ENCODE measurements at places on chromosomes 7 and 10.

- no peak for DNase-seq
Observed at GRCh38 chr7:149130572-149131198, 4.6 kb upstream of the ZNF425 start.

GRCh38 chr7:113086431-113086888 is at the start of gene GPR85:
Gene GPR85, minus strand, starts transcription at chr7:113086827. Its CDS starts 2,106 bp downstream, at chr7:113084721.
- no peak for DNase-seq

DNA sequence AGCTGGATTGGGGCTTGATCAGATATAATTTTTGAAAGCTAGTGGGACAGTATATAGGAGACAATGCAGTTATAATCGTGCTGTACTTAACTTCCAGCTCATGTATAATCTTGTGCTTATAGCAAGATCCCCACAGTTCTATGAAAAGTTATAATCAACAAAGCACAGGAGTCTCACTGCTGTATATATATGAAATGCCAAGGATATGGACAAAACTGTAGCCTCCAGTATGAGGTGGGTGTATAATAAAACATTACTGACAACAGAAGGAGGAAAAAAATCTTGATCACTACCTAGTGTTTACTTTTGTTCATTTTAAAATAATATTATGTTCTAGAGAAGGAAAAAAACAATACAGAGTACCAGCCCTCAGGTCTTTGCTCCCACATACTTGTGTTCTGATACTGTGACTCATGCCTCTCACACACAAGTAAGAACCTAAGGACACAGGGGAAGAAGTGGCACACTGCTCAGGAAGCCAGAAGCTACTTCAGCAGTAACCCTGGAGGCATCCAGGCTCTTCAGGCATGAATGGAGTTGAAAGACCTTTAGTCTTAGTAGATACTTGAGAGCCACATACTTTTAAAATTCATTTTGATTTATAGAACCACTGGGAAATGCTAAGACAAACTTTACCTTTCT is 265.7 kb upstream of the IMMP2L start:
- DNase-seq, result no peak

GRCh38 chr7:108351729-108352131 is 104.5 kb downstream of the NRCAM start:
- no peak for DNase-seq

- no peak for DNase-seq
Observed at GRCh38 chr7:158803367-158803969, 25.8 kb downstream of the ESYT2 start.

DNA sequence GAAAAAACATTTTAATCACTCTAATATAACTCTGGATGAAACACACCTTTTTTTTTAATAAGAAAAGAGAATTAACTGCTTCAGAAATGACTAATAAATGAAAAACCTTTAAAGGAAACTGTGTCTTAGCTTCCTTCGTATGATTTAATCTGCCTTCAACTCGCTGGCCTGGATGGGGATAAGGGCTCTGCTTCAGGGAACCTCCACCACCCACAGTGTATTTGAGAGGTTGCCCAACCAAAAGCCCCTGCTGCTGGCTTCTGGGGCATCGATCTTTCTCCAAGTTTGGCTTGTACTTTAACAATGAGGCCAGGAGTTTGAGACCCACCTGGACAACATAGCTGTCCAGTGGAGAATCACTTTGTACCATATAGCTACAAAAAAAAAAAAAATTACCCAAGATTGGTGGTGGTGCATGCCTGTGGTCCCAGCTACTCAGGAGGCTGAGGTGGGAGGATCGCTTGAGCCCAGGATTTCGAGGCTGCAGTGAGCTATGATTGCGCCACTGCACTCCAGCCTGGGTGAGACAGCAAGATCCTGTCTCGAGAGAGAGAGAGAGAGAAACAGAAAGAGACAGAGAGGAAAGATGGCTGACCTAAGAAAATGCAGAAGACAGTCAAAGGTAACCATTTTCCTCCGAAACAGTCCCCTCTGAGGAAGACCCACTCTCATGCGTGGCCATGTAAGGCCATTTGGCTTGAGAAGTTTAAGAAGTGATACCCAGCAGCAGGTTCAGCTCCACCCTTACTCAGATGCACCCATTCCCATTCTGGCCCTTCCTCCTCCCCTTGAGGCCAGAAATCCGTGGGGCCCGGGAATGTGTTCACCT is 13.6 kb upstream of the LIMK1 start:
- DNase-seq, result no peak

GRCh38 chr7:141356161-141356560 is 195.0 kb upstream of the AGK start:
- no peak for DNase-seq

GRCh38 chr10:122407375-122408125 is 33.0 kb downstream of the PLEKHA1 start:
- no peak for DNase-seq

- DNase-seq, result no peak
Observed at GRCh38 chr10:50635286-50635685, 11.5 kb upstream of the SGMS1 start.

DNA sequence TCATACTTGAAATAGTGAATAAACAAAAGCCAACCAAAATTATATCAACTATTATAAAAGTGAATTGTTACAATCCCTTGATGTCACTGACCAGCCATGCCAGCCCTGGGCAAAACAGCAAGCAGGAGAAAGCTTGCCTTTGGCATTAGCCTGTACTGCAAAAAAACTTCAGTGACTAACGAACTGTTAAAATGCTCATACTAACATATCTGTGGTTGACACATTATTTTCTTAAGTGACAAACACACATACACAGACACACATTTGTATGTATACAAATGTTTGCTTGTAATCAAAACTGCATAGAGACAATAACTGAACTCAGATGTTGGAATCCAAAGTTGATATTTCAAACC is 29.5 kb downstream of the CHCHD3 start:
- no peak for DNase-seq

DNA sequence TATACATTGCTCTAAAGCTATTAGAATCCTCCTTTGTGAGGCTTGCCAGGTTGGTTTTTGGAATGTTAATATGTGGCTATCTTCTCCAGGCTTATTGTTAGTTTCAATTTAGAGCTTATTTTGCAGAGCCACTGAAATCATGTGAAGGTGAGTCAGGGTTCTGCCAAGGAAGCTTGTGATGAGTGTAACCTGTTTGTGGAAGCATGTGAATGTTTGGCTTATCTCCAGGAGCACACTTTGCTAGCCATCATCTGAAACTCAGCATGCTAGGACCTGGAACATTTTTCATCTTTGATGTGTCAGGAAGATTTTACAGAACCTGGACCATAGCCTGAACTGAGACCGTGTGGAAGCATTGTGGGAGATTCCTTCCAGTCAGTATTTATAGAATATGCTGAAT is 197.3 kb downstream of the PPP1R9A start:
- no peak for DNase-seq

GRCh38 chr7:35424440-35424839 is 170.5 kb upstream of the TBX20 start:
- DNase-seq, result no peak

GRCh38 chr10:58586282-58587245 is 73.9 kb downstream of the BICC1 start:
- DNase-seq, result no peak

- peak; percentile 53 for DNase-seq
Observed at GRCh38 chr7:44240983-44241510, 40.3 kb downstream of the YKT6 start.

DNA sequence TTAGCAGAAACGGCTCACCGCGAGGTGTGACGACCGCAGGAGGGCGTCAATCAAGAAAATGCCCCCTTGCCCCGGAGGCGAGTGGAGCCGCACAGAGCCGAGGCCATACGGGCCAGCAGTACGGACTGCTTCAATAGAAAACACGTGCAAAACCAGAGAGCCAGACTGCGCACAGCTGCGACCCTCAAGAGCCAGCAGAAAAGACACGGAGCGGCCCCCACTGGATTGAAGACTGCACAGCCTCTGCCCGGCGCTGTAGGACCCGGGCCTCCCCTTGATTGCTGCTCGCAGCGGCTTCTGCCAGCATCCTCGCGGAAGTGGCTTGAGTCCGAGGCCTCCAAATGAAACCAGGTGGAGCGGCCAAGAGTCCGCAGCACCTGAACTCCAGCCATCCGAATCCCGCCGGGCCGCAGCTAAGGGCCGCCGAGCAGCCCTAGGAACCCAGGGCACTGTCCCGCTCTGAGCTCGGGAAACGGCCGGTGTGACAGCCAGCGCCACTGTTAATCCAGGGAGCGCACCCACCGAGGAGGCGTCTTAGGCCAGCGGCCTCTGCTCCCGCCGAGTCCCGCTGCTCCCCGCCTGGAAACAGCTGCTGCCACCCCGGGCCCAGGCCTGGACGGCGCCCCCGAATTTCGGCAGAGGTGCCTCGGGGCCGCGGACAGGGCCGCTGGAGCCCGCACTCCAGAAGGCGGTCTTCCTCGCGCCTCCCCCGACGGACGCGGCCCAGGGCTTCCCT is 660 bp upstream of the HHEX start:
- DNase-seq, result no peak

- no peak for DNase-seq
Observed at GRCh38 chr10:105758209-105758998, 1117.3 kb downstream of the SORCS3 start.

GRCh38 chr7:47783456-47784223 is 164.6 kb downstream of the PKD1L1 start:
- no peak for DNase-seq

DNA sequence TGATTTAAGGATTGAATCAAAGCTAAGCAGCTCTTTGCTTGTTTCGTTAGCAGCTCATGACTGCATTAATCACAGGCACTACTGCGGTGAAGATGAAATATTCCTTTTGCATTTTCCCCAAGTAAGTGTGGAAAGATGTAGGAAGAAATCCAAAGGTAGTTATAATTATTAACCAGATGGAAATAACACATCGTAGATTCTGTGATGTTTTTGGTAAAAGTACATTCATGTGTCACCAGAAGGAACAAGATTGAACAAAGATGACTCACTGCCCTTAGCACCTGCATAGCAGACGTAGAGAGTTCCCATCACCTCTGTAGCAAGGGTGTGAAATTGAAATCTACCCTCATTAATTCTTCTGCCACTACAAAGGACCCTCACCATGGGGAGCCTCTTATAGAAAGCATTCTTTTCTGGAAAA is 37.1 kb downstream of the SMURF1 start:
- no peak for DNase-seq

DNA sequence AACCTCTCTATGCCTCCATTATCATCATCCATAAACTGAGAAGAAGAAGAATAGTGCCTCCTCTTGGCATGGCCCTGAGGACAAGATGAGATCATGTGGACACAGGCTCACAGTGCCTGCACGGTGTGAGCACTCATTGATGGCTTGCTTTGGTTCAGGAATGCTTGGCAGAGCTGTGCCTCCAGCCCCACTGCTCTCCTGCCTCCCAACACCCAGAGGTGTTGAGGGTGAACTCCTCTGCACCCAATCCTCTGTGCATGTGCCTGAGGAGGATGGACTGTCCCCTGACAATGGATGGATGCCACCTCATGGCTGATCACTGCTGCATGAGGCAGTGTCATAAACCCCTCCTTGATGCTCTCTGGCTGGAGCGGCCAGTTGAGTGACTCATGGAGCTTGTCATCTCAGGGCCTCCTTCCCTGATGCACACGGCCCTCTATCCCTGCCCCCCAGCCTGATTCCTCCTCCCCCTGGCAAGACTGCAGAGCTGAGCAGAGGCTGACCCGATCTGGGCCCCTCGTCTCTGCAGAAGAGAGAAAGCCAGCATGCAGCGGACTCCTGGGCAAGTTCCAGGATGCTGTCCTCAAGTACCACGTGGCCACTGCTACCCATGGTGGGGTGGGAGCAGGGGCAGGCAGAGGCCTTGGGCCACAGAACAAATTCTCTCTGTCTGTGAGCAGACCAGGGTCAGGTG is 136.3 kb downstream of the KCNMA1 start:
- no peak for DNase-seq

DNA sequence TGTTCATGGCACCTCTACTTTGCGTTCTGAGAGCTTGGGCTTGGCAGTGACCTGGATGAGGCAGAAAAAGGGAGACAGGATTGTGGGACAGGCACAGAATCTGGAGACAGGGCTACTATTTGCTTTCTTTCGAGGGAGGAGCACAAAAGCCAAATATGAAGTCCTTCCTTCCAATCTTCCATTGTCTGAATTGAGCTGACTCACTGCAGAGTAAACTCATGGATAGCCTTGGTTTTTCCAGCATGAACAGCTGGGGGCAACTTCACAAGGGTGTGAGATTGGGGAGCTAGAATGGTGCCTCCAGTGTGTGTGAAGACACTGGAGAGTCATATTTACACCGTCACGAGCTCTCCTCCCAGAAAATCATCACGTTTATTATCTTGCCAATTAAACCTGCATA is 55.6 kb upstream of the NRP1 start:
- no peak for DNase-seq

GRCh38 chr7:13908667-13909397 is 80.6 kb downstream of the ETV1 start:
- DNase-seq, result peak; percentile 47

GRCh38 chr10:127243490-127244272 is 47.3 kb upstream of the INSYN2A start:
- no peak for DNase-seq

GRCh38 chr10:13234172-13234571 is at the start of gene UCMA:
Gene UCMA, minus strand, starts transcription at chr10:13234374. Its CDS starts 116 bp downstream, at chr10:13234258.
- no peak for DNase-seq

- no peak for DNase-seq
Observed at GRCh38 chr7:44569959-44570358, 3.7 kb downstream of the DDX56 start.

DNA sequence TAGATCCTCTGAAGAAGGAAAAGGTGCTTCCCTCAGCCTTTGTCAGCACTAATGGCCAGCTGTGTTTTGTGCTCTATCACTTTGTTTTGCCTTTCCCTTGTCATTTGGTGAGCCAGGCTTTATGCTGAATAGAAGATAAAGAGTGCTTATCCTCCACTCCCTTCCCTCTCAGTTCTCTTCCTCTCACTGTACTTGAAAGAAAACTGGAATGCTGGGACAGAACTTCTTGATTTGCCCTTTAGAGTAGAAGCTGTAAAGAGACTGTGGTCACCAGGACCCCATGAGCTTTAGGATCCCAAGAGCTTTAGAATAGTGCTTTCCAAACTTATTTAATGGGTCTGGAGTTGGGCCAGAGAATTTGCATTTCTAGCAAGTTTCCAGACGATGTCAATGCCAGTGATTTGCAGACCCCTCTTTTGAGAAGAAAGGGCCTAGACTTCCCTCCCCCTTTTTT is 81.4 kb downstream of the LRRC4 start:
- DNase-seq, result no peak

DNA sequence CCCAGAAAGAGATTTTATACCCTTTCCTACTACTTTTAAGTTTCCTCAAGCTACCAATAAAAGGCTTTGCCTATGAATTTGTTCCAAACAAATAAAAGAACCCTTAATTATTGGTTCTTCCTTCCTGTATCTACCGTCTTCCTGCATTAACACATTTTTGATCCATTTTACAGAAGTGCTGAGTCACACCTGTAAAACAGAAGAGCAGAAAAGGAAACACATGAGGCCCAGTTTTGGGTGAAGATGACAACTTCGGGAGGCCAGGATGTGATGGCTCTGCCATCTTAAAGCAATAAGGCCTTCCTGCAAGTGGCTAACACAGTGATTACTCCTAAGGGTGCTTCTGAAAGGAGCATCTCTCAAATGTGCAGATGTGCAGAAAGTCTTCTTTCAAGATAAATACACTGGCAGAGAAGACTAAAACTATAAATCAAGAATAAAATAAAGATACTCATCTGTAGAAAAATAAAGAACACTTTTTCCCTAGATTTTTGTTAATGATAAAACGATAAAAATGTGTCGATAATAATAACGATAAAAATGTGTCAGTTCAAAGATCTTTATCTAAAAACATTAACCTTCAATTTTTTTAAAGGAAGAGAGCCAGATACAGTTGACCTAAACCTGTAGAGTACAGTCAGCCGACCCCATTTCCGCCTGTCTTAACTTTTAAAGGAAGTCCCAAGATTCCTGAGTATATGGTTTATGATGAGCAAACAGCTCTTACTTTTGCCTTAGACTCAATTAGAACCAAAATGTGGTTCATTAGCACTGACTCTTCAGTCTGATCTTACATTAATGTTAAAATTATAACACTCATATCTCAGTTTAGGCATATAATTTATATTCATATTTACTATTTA is 108.6 kb downstream of the UBE2H start:
- no peak for DNase-seq

All from CD4-positive, alpha-beta T cell treated with Interleukin-15 for 4 hours (primary cell).